Neural progenitor cell (in vitro differentiated cells): ENCODE measurements at places on chromosomes 13 and 19. TPM values are rescaled to one million over a fixed set of nuclear protein-coding genes. Genes with fewer than 3 reads are reported as not detected.

The TSKS gene
- total RNA-seq, result 0.37 TPM in 1 of 2 replicates, not detected in the other

DNA sequence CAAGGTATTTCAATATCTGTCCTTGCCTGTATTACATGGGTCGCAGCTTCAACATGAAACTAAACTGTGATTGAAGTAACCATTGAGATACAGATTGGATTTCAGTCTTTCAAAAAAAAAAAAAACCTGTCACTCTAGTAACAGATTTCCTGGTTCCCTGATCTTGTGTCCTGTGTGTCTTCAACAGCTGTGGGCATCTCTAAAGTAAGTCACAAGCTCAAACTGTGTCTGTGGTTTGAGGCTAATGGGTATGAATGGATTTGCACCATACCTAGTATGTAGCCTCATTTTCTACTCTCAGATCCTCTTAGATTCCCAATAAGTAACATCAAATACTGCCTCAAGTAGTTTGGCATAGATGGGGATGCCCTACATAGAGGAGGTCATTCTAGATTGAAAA is 300.1 kb downstream of the COG6 start:
- no peaks in the 10 kb centered on the region for H3K27me3 ChIP-seq
- no peak overlapping the region for H3K27ac ChIP-seq
- no peaks in the 10 kb centered on the region for H3K4me1 ChIP-seq
- no peak for DNase-seq
- H3K36me3 ChIP-seq, result no peaks in the 10 kb centered on the region

The TEX101 gene
- not detected in 2 replicates for total RNA-seq

DNA sequence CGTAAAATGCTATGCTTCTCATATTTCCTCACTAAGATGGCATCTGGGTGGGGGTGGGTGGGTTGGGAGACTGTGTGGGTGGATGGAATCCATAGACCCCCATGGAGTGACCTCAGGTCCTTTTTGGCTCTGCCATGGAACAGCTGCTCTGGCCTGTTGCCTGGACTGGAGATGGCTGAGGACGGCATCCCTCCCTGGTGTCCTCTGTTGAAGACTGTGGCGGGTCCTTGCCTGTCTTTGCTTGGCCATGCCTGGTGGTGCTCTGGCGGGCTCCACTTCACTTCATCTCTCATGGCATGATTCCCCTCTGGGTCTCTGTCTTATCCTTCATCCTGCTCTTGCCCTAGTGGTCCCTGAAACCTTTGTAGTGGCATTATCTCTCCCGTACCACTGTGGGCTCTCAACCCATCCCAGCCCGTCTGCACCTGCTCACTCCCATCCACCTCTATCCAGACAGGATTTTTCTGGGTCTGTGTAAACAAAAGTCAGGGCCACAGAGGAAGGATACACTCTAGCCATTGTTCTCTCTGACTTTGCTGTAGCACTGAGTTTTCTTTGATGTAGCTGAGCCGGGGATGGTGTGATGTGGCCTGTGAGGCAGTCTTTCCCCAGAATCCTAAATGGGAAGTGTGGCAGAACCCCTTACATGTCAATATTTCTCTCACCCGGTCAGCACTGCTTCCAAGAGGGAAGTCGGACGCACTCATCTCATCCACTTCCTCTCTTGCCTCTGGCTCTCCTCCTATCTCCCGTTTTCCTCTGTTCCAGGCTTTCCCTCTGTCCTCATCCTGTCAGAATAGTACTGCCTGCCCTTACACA is 36.1 kb downstream of the WDFY2 start:
- peaks cover 14% of the 10 kb centered on the region for H3K4me1 ChIP-seq
- H3K4me3 ChIP-seq, result no peak overlapping the region
- H3K27ac ChIP-seq, result no peak overlapping the region
- DNase-seq, result no peak
- H3K27me3 ChIP-seq, result no peaks in the 10 kb centered on the region

The FFAR3 gene
- not detected in 2 replicates for total RNA-seq

The SELENOV gene
- 0.73 and 6.2 TPM in 2 replicates for total RNA-seq

GRCh38 chr19:58395979-58396627 is 647 bp downstream of the RNF225 start:
- peak; percentile 61 for DNase-seq
- no peak overlapping the region for H3K27ac ChIP-seq
- peak overlapping the region; percentile 43 for H3K4me3 ChIP-seq
- H3K4me1 ChIP-seq, result peaks cover 3% of the 10 kb centered on the region

GRCh38 chr19:35828692-35829301 is 16.2 kb upstream of the PRODH2 start:
- H3K27me3 ChIP-seq, result peaks cover 78% of the 10 kb centered on the region
- H3K27ac ChIP-seq, result no peak overlapping the region

DNA sequence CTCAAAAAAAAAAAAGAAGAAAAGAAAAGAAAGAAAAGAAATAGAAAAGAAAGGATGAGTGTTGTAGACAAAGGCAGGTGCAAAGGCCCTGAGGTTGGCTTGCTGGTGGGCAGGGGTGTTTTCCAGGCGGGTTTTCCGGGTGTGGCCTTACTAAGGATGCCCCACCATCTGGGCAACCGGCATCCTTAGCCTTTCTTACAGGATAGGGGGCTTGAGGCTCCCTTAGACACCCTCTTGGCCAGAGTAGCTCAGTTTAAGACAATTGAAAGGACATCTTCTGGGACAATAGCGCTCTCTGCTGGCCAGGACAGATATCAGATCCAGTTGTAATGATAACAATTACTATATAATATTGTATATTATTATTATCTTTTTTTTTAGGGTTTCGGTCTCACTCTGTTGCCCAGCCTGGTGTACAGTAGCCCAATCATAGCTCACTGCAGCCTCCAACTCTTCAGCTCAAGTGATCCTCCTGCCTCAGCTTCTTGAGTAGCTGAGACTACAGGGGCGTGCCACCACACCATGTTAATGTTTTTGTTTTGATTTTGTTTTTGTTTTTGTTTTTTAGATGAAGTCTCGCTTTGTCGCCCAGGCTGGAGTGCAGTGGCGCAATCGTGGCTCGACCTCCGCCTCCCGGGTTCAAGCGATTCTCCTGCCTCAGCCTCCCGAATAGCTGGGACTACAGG is 1.4 kb upstream of the QTRT1 start:
- no peaks in the 10 kb centered on the region for H3K36me3 ChIP-seq
- no peak overlapping the region for H3K27ac ChIP-seq
- no peaks in the 10 kb centered on the region for H3K4me1 ChIP-seq
- no peaks in the 10 kb centered on the region for H3K27me3 ChIP-seq
- peak; percentile 70 for DNase-seq

The PPM1N gene
- total RNA-seq, result 2.4 and 3.6 TPM in 2 replicates

The OLFM4 gene
- not detected in 2 replicates for total RNA-seq

DNA sequence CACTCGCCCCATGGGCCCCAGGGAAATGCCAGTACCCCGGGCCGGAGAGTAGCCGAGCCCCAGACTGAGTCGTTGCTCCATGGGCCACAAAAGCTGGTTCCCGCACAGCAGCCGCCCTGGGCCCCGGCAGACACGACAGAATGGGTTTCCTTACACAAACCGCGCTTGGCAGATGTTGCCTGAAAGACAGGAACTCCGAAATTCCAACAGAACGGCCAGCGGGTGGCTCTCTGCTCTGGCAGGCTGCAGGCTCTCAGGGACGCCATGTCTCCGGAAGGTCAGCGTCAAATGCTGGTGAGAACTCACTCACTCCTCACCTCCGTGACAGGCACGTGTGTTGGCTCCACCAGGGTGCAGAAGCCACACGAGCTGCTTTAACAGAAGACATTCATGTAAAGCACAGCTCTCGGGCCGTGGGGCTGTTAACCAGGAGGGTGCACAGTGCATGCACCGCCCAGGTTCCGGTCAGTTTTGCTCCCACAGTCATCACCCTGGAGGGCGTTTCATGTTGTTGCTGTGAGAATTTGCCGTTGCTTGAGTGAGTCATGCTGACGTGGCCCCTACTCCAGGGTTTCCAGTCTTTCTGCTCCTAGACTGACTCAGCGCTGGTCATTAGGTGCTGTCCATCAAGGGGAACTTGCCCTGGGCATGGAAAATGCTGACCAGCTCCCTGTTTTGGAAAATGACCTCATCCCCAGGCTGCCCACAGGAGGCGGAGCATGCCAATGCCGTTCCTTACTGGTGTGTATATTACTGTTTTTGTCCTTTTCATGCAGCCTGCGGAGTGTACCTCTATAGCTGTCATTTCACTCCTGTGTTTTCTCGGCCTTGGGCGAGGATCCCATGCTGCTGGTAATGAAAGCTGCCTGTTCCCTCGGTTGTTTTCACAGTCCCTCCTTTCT is 44.8 kb downstream of the ANKRD10 start:
- no peaks in the 10 kb centered on the region for H3K36me3 ChIP-seq
- peak; percentile 46 for DNase-seq
- peaks cover 7% of the 10 kb centered on the region for H3K4me1 ChIP-seq
- H3K4me3 ChIP-seq, result no peak overlapping the region
- no peaks in the 10 kb centered on the region for H3K27me3 ChIP-seq

The ZNF626 gene
- total RNA-seq, result 26.7 and 60.5 TPM in 2 replicates

DNA sequence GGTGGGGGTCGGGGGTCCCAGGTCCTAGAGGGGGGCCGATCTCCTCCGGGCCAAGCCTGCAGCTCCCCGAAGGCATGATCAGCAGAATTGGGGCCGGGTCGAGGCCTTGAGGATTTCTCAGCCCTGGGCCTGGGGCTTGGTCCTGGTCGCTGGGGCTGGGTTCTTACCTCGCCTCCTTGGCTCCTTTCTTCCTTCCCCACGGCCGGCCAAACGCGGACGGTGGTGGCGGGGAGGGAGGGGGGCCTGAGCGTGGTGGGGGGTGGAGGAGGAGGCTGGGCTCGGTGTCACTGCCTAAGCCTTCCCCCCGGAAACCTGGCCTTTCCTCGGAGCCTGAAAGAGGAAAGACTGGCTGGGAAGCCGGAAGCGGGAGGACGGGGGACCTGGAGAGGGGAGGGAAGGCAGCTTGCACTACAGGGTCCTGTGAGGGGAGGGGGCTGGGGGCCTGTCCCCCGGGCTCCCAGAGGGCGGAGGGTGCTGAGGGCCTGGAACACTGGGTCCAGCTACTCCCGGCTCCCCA is at the start of gene ZNF579:
ZNF579 (minus strand) TSS at position 221 of the 517 bp plus-strand sequence. CDS start 1,209 bp downstream, outside the sequence.
- H3K36me3 ChIP-seq, result no peaks in the 10 kb centered on the region
- no peaks in the 10 kb centered on the region for H3K27me3 ChIP-seq
- H3K4me1 ChIP-seq, result no peaks in the 10 kb centered on the region
- DNase-seq, result peak; percentile 87

The VSTM2B gene
- total RNA-seq, result 0.59 TPM in 1 of 2 replicates, not detected in the other

- H3K27ac ChIP-seq, result no peak overlapping the region
- DNase-seq, result no peak
- no peaks in the 10 kb centered on the region for H3K36me3 ChIP-seq
- no peak overlapping the region for H3K4me3 ChIP-seq
These were observed 22.9 kb downstream of the CYP4F2 start for GRCh38 chr19:15874821-15875474.

The ZNF418 gene
- 25.9 and 43.0 TPM in 2 replicates for total RNA-seq

The LMO7 gene
- total RNA-seq, result 3.8 and 6.8 TPM in 2 replicates

- no peak overlapping the region for H3K27ac ChIP-seq
- H3K4me3 ChIP-seq, result no peak overlapping the region
- DNase-seq, result peak; percentile 70
- no peaks in the 10 kb centered on the region for H3K27me3 ChIP-seq
- H3K4me1 ChIP-seq, result peaks cover 16% of the 10 kb centered on the region
These were observed 2.6 kb downstream of the SULT2B1 start for GRCh38 chr19:48554385-48555091.

The GNG8 gene
- total RNA-seq, result not detected in 2 replicates

The KBTBD7 gene
- 18.5 and 24.7 TPM in 2 replicates for total RNA-seq

The GARRE1 gene
- 27.7 and 69.8 TPM in 2 replicates for total RNA-seq

DNA sequence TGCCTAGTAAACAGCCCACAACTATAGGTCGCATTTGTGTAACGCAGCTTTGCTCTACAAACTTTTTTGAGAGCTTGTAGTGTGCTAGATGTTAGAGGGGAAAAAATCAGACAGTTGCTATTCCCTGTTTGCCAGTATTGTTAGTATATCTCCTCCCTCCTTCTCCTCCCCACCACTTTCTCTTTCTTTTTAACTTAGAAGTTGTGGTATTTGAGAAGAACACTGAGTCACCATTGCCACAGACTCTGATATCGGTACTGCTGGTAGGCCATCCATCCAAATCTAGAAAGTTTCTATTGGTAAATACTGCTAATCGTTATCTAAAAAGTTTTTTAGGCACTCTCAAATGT is 666 bp downstream of the POMP start:
- no peak overlapping the region for H3K27ac ChIP-seq
- H3K4me3 ChIP-seq, result peak overlapping the region; percentile 82
- peaks cover 14% of the 10 kb centered on the region for H3K36me3 ChIP-seq
- no peaks in the 10 kb centered on the region for H3K27me3 ChIP-seq
- peaks cover 14% of the 10 kb centered on the region for H3K4me1 ChIP-seq
- no peak for DNase-seq

DNA sequence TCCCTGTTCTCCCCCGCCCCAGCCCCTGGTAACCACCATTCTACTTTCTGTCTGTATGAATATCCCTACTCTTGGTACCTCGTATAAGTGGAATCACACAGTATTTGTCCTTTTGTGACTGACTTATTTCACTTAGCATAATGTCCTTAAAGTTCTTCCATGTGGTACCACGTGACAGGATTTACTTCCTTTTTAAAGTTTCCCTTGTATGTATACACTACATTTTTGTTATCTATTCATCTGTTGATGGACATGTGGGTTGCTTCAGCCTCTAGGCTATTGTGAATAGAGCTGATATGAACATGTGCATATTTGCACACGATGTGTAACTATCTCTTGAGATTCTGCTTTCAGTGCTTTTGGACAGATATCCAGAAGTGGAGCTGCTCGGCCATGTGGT is 59.6 kb upstream of the GJB6 start:
- no peaks in the 10 kb centered on the region for H3K36me3 ChIP-seq
- no peak overlapping the region for H3K27ac ChIP-seq
- H3K27me3 ChIP-seq, result no peaks in the 10 kb centered on the region
- no peak for DNase-seq
- H3K4me1 ChIP-seq, result no peaks in the 10 kb centered on the region

DNA sequence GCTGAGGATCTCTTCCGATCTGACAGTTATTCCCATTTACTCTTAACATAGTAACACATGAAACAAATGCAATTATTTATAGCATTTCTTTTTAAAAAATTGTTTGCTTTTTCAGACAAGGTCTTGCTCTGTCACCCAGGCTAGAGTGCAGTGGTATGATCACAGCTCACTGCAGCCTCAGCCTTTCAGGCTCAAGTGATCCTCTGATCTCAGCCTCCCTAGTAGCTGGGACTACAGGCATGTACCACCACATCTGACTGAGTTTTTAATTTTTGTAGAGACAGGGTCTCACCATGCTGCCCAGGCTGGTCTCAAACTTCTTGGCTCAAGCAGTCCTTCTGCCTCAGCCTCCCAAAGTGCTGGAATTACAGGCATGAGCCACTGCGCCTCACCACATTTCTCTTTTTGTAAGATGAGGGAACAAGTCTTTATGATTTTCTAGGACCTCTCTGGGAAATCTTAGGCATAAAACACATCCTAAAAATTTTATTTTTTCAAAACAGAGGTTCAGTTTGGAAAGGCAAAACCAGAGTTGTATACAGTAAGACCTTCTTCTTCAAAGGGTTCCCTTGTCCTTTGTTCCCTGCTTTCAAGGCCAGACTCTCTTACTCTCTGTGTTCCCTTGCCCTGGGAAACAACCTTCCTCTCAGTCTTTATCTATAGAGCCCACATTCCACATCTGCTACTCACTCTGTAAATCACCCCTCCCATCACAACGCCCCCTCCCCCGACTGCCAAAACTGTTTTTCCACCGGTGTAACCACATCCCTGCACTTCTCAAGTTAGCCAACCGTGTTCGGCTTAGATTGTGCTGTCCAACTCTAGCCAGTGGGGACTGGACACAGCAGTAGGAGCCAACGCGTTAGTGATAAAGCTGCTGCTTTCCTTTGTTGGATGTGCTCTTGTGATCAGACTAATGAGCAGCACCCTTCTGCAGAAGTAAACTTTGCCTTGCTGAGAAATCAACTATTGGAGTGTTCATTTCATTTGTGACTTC is 56.2 kb downstream of the DHRS12 start:
- H3K36me3 ChIP-seq, result no peaks in the 10 kb centered on the region
- H3K27me3 ChIP-seq, result no peaks in the 10 kb centered on the region
- no peak overlapping the region for H3K27ac ChIP-seq
- no peak overlapping the region for H3K4me3 ChIP-seq
- peak; percentile 35 for DNase-seq
